Stimulated activated CD4-positive, alpha-beta T cell treated with anti-CD3 and anti-CD28 coated beads, Interleukin-4, amount 100 ng/mL, for 4 hours (primary cell): ENCODE measurements at places on chromosomes 16 and 17.

- DNase-seq, result no peak
These were observed 203.0 kb upstream of the TNRC6C start for GRCh38 chr17:77755410-77755963.

DNA sequence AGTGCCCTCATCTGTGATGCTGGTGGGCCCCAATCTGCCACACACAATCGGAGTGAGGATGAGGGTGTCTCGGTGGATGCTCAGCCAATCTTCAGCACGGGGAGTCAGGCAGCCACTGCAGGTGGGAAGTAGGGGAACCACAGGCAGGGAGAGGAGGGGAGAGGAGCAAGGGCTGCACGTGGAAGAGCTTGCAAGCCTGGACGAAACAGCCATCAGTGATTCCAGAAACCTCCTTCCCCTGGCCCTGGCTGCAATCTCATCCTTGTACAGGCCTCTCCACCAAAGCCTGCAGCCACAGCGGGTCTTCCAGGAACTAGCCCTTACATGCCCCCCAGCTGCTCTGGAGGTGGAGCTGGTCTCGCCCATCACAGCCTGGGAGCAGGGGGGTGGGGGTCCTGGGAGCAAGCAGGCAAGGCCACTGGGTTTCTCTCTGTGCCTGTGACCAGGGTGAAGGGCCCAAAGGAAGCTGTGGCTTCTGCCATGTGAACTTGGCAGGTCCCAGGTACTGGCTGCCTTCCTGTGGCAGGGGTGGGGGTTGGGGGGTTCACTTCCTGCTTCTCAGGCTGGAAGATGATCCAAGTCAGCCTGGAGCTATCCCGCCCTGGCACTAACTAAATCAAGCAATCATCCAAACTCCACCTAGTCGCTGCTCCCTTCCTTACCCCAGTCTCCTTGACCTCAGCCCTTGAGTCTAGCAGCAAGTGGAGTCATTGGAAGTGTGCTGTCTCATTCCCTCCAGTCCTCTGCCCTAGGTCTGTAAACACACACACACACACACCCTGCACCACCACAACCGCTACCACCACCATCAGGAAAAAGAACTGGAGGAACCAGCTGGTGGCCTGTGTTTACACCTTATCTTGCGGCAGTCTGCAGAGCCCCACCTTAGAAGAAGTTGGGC lies 29.4 kb upstream of the MLKL start:
- DNase-seq, result no peak

- DNase-seq, result no peak
These were observed 719.7 kb upstream of the CDH8 start for GRCh38 chr16:62755938-62756337.

DNA sequence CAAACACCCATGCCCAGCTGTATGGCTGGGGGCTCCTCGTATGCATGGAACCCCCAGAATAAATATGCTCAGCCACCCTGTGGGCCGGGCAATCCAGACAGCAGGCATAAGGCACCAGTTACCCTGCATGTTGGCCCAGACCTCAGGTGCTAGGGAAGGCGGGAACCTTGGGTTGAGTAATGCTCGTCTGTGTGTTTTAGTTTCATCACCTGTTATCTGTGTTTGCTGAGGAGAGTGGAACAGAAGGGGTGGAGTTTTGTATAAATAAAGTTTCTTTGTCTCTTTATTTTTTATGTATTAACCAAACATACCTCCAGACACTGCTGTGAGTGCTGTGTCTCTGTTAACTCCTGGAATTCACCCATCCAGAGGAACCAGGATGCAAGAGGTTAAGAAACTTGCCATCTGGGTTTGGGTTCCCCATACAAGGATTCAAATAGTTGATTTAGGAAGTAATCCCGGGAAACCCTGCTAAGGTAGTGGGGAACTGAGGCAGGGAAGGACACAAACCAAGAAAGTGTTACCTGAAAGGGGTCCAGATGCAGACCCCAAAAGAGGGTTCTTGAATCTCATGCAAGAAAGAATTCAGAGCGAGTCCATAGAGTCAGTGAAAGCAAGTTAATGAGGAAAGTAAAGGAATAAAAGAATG lies 37.4 kb upstream of the IL21R start:
- DNase-seq, result no peak

GRCh38 chr16:30758988-30759491 lies 2.8 kb downstream of the CFAP119 start:
- DNase-seq, result no peak

- no peak for DNase-seq
These were observed 42.1 kb downstream of the GPRC5B start for GRCh38 chr16:19842426-19843157.

GRCh38 chr16:89613231-89613953 lies at the start of gene DPEP1:
DPEP1 (plus strand) TSS chr16:89613642; CDS start chr16:89630411, 16,769 bp downstream.
- DNase-seq, result no peak

GRCh38 chr17:39164675-39165143 lies 1.3 kb downstream of the ARL5C start:
- DNase-seq, result peak; percentile 70

DNA sequence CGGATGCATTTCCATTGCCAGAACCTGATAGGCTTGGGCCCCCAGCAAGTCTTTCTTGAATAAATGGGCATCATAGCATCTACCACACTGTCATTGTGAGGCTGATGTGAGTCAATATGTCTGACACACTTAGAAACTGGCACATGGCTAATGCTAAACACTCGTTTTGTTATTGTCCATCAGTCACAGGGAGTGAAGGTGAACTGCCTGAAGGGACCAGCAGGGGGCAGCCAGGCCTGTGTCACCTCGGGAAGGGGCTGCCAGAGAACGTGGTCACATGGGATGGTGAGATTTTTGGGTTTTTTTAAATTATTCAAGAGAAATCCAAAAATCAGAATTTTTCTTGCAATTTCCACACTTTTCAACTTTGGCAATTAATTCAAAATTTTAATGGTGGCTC lies 831 bp upstream of the RCVRN start:
- no peak for DNase-seq

- DNase-seq, result no peak
These were observed 996 bp upstream of the CPNE2 start for GRCh38 chr16:57091200-57091974.

DNA sequence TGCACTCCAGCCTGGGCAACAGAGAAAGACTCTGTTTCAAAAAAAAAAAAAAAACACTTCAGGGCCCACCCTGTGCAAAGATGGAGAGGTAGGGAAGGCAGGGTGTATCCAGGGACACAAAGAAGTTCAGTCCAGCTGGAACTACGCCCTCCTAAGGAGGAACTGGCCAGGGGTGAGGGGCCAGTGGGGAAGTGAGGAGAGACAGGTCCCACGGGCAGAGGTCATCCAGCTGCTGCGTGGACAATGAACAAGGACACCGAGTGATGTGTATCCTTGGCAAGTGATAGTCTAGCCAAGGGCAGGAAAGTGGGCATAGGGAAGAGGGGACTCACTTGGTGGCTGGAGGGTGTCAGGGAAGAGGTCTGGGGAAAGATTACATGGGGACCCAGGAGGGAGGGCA lies 9.4 kb upstream of the RIPOR1 start:
- DNase-seq, result no peak

DNA sequence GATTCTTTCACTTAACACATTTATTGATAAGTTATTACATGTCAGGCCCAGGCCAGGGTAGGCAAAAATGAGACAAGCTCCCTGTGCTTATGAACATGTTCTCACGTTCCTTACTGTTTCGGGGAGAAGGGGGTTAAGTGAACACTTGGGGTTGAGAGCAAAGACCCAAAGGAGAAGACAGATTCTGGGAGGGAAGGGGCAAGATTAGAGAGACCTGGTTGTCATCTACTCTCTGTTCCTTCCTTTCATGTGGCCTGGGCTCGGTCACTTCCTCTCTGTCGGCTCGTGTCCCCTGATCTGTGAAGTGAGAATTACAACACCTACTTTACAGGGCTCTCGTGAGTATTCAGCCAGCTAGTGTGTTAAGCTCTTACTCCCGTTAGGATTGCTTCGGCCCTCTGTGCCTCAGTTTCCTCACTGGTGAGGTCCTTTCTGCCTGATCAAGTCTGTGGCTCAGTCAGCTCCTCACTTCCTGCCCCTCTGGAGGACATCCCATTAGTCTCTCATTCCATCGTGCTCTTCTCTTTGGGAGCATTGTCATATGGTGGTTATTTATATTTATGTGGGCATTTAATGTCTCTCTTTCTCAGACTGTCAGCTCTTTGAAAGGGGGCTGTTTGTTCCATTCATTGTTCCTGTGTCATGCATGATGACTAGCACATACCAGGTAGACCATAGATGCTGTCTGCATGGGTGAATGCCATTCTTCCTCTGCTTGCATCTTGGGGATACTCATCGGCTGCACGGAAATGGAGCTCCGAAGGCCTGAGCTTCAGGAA lies 38.9 kb downstream of the PLCG2 start:
- DNase-seq, result no peak

- DNase-seq, result no peak
These were observed 511.9 kb upstream of the CDH8 start for GRCh38 chr16:62548095-62548494.

- DNase-seq, result no peak
These were observed 381.5 kb upstream of the PSMD7 start for GRCh38 chr16:73915140-73915539.

- no peak for DNase-seq
These were observed 10.1 kb upstream of the ERCC4 start for GRCh38 chr16:13909872-13910303.

DNA sequence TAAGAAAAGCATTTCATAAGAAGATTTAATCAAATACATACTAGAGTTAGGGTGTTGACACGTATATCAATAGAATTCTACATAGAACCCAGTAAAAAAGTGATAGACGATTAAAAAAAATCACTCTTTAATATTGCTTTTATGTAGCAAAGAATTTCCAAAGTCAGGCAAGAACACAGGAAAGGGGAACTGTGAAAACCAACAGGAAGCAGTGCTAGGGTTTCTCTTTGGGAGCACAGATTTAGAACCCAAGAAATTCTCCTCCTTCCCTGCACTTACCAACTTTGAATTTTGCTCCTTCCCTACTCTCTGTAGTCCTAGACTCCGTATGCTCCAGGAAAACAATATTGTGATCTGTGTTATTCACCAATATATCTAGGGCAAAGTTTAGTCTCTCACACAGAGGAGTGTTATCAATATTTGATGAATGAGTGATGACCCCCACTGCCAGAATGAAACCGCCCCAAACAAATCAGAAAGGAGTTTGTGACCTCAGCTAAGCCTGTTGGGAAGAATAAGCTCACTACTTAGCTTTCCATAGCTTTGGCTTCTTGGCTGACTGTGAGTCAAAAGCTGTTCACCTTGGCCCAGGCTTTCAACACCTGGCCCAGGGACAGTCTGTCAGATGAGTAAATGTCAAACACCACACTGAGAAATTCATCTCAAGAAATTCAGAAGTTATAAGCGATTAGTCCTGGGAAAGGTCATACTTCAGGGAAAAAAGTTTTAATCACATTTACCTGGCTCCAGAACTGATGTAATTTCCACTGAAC lies 8.6 kb downstream of the RFWD3 start:
- no peak for DNase-seq

- no peak for DNase-seq
These were observed 73.1 kb upstream of the TANC2 start for GRCh38 chr17:62892870-62893338.

DNA sequence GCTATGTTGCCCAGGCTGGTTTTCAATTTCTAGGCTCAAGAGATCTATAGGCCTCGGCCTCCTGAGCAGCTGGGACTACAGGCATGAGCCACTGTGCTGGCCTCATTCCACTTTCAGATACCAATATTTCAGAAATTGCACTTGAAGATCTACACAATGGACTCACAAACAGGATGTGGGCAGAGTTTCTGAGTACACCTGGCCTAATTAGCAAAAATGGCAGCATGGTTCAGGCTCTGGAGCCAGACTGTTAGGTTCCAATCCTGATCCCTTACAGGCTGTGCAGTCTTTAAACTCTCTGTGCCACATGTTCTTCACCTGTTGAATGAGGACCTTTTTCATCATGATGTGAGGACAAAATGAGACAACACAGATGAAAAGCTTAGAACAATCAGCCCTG lies 32.2 kb downstream of the RNF157 start:
- DNase-seq, result no peak
